ENCODE measurements at places on chromosomes 3 and 15. TPM values are rescaled to one million over a fixed set of nuclear protein-coding genes. Genes with fewer than 3 reads are reported as not detected.

The SLC28A1 gene
- total RNA-seq: 0.17 TPM

The IQCF5 gene
- total RNA-seq: not detected

The B3GNT5 gene
- 45.4 TPM for total RNA-seq

DNA sequence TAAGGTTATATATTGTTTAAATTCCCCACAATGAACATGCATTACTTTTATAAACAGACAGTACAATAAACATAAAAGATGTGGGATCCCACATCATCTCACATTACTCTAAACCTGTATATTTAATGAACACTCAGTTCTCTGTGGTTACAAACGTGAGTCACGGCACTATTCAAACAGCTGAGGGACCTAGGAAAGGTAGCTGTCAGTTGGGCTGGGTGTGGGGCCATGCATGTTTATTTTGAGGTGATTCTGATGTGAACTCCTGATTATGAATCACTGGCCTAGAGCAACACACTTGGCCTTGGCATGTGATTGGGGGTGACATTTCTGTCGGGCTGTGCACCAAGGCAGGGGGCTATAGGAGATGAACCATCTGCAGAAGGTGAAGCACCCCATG is 147.6 kb upstream of the HACD2 start:
- DNase-seq: peak; percentile 97

GRCh38 chr3:190497811-190498210 is 16.1 kb upstream of the IL1RAP start:
- peak; percentile 52 for DNase-seq

DNA sequence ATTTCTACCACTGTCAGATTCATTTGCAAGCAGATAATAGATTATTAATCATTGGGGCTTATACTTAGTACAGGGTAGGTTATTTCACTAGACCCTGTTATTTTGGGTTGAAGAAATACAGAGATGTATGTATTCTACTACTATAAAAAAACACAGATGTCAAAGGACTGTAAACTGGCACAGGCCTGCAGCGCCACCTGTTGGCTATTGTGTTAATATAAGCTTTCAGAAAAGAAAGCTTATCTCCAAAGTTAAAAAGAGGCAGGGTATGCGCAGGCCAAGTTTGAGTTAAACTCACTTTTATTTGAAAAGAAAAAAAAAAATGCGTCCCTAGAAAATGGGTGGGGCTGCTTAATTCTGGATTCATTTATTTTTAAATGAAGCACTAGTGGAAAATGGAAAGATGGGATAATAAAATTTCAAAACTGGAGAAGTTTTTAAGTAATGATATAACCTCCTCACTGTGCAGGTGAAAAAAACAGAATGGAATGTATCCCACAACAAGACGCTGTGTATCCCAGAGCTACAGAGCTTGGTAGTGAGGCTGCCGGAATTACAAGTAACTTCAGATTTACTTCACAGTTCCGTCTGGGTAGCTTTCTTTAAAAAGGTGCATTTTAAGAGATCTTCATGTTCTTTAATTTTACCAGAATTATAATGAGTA is 407.2 kb upstream of the TGFBR2 start:
- peak; percentile 21 for DNase-seq
